Heart right ventricle (tissue), 16 donors: ENCODE measurements at places on chromosomes 7 and 10.

GRCh38 chr10:101778151-101778780, 2.4 kb upstream of the FGF8 start:
- no peak for DNase-seq

GRCh38 chr10:34528320-34528719, 286.8 kb downstream of the PARD3 start:
- no peak for DNase-seq

DNA sequence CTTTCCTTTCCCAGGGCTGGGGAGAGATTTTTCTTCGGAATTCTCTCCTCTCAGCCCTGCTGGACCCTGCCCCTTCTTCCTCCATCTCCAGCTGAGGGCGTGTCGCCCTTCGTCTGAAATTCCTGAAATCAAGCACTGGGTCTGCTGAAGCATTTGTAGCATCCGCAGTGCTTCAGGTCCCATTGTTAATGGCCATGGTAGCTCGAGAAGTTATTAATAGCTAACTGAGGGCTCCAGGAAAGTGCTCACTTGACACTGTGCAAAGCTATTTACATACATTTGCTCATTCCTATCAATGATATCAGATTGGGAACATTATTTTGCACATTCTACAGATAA, 515 bp downstream of the FAM149B1 start:
- DNase-seq, result no peak

DNA sequence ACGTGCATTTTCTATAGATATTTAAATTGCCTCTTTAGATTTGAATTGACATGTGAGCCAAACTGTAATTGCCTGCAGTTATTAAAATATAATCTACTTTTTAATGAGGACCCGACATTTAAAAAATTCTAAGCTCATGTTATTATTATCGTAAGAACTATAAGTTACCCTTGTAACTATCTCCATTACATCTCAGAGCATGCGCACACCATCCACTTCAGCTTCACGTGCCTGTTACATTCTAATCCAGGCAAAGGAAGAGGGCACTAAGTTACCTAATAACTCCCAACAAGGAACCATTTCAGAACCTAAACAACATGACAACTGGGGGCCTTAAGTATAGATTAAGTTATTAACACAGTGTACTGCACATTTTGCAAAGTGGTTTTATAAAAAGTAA, 509.0 kb upstream of the DPP6 start:
- DNase-seq, result no peak

DNA sequence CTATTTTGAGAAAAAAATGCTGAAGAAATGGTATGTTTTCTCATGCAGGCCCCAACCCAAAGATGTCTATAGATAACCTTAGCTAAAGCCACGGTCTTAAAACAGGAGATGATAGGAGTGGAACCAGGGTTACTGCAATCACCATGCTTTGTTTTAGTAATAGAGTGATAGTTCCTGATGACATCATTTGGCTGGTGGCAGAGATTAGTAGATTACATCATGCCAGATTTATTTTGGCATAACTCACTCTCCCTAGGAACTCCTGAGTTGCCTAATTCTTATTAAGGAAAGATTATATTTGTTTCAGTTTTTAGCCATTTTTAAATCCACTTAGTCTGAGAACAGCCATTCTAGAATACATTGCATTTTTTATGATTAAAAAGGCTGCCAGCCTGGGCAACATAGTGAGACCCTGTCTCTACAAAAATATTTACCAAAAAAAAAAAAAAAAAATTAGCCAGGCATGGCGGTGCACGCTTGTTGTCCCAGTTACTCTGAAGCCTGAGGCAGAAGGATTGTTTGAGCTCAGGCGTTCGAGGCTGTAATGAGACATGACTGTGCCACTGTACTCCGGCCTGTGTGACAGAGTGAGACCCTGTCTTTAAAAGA, 17.8 kb downstream of the ENO4 start:
- DNase-seq, result no peak

- peak; percentile 78 for DNase-seq
These were observed 1.5 kb upstream of the NRP1 start for GRCh38 chr10:33335801-33336581.

DNA sequence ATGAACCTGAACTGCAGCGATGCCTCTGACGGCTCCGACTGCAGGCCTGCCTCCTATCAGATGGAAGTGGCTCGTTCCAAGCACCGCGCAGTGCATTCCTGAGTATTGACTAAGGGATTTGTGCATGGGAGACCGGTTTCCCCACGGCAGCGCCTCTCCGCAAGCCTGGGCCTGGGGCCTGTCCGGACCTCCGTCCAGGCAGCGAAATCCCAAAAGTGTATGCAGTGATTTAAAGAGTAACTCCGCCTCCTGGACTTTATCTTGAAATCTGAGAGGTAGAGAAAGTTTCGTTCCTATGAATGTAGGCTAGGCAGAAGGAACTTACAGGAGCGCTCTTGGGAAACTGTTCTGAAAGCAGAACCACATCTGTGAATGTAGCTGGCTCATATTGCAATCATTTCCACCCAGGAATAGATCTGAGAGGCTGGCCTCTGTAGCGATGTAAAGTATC, 106.2 kb upstream of the CELF2 start:
- peak; percentile 58 for DNase-seq

- peak; percentile 71 for DNase-seq
These were observed 23.9 kb downstream of the SCD start for GRCh38 chr10:100370714-100371481.

DNA sequence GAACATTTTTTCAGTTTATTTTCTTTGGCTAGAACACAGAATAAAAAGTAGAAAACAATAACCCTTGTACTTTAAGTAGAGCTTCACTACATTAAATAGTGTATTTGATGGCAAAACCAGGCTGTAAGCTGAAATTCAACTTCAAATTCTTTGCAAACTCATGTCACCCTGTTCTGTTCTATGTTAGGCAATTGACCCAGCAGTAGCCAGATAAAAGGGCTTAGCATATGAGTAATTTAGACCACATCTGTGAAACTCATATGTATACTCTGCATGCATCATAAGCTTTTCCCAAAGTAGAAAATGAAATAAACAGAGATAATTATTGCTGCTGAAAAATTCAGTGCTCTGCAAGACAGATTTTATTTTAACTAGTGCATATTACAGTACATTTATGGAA, 150.2 kb downstream of the GNAI1 start:
- no peak for DNase-seq

DNA sequence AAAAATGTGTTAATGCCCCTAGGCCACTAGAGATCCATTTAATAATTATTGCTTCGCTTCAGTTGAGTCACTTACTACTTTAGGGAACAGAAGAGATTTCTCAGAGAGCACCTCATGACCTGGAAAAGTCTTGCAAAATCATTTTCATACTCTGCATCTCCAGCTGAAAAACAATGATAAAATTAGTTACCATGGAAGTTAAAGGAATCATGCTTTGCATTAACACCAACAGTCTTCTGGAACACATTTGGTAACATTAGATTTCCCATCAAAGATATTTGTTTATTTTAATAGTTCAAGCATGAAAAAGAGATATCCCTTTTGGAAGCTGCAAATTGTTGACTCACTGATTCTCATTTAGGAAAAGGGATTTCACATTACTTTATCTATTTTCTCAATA, 1.8 kb upstream of the STEAP2 start:
- DNase-seq, result no peak

DNA sequence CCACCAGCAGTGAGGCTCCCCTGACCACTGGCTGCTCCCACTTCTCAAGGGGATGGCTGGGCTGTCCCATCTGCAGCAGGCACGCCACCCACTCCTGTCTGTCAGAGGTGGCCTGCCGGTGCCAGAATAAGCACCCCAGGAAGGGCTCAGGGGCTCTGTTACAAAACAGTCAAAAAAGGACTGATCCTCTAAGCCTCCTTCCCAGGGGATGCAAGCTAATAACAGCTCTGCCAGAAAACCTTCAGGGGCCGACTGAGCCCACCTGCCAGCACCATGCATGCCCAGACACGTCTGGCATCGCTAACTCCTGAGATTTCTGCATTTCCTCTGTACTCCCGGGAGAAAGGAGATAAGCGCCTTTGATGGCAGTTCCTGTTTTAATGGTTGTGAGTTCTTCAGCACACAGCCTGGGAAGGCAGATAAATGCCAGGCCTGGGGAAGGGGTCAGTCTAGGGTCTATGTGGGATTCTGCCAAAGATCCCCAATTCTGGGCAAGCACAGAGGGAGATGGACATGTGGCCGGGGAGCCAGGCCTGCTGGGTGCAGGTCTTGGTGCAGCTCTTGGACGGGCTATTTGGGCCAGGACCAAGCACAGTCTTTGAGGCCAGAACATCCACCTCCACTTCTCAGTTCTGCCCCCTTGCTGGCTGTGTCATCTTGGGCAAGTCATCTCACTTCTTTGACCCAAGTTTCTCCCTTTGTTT, 128.4 kb downstream of the ARHGAP22 start:
- no peak for DNase-seq
